ENCODE measurements at places on chromosomes 4 and X. TPM values are rescaled to one million over a fixed set of nuclear protein-coding genes. Genes with fewer than 3 reads are reported as not detected.

GRCh38 chr4:100357542-100357941 lies 160.3 kb downstream of the EMCN start:
- DNase-seq: no peak

DNA sequence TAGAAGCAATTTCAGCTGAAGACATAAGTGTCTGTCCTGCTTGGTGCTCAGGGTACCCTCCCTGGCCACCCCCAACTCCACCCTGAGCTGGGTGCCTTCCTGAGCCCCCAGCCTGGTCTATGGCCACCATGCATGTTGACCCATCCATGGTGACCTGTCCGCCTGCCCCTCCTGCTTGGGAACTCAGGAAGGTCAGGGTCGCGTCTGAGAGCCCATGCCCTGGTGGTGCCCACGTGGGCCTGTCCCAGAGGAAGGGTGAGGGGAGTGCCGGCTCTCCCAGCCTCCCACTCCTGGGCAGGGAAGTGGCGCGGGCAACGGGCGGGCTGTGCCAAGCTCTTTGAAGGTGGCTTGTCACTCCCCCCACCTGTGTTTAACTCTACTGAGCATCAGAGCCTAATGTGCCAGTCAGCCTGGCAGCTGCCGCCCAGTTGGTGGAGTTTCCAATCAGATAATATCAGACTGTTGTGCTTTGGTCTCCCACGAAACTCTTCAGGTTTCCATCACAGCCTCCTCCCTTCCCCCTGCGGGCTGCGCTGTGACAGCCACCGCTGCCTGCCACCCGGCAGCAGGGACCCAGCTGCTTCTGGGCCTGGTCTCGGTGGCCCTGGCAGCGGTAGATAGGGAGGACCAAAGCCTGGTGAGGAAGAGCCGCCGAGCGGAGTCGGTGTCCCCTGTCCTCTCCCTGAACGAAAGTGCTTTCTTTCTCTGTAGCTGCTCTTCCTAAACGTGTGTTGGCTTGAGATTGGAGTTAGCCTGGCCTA lies 4.8 kb downstream of the SH3BP2 start:
- no peak for DNase-seq

- no peak for DNase-seq
Observed at GRCh38 chr4:111636961-111637585, 508.2 kb upstream of the FAM241A start.

- DNase-seq: no peak
Observed at GRCh38 chrX:40816906-40817305, 81.6 kb upstream of the MED14 start.

Gene FRG1
- 26.2 TPM for polyA plus RNA-seq

Gene FRAS1
- 2.2 TPM for polyA plus RNA-seq
